ENCODE measurements at places on chromosomes 1 and 21. TPM values are rescaled to one million over a fixed set of nuclear protein-coding genes. Genes with fewer than 3 reads are reported as not detected.

FGR gene
- 113 TPM for polyA plus RNA-seq

DAB1 gene
- polyA plus RNA-seq = 0.06 TPM

CELA3A gene
- 0.26 TPM for polyA plus RNA-seq

NFIA gene
- 3.0 TPM for polyA plus RNA-seq

All from lung (tissue), 17 donors.